Forelimb muscle (tissue), 1 donor: ENCODE measurements at places on chromosomes 2 and 18. TPM values are rescaled to one million over a fixed set of nuclear protein-coding genes. Genes with fewer than 3 reads are reported as not detected.

SKOR2 gene
- polyA plus RNA-seq, result not detected

GRCh38 chr2:240961910-240962299, 36.5 kb upstream of the SNED1 start:
- no peak for DNase-seq

ADRA2B gene
- 2.1 TPM for polyA plus RNA-seq

ZC3H6 gene
- polyA plus RNA-seq, result 4.5 TPM

DNA sequence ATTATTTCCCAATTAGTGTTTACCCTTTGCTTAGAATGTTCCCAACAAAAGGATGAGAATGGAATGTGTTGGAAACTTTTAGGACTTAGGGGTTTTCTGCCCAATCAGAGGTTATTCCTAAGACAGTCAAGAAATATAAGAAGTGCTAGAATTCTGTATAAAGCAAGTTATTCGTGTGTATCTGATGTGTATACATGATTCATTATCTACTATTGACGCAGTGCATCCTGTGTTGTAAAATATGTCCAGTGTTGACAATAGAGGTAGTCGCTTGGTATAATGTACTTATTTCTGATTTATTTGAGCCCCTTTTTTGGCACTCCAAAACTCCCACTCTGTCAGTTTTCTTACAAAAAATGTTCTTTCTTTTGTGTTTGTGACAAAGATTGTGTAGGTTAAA, 881 bp downstream of the PIKFYVE start:
- DNase-seq, result no peak

GALM gene
- polyA plus RNA-seq, result 11.8 TPM

RAB27B gene
- 0.61 TPM for polyA plus RNA-seq

SP140 gene
- 0.62 TPM for polyA plus RNA-seq

- DNase-seq, result no peak
Observed at GRCh38 chr18:9952633-9953416, 39.0 kb downstream of the VAPA start.

IGFBP5 gene
- polyA plus RNA-seq, result 468 TPM

ABI2 gene
- polyA plus RNA-seq, result 40.7 TPM

- DNase-seq, result no peak
Observed at GRCh38 chr2:108833219-108833618, 46.6 kb downstream of the CCDC138 start.

- no peak for DNase-seq
Observed at GRCh38 chr2:231464576-231465540, 574 bp upstream of the NCL start.

- DNase-seq, result no peak
Observed at GRCh38 chr2:100011272-100011731, 131.1 kb downstream of the AFF3 start.

LAMA1 gene
- polyA plus RNA-seq, result 1.8 TPM

ZEB2 gene
- 107 TPM for polyA plus RNA-seq

PAIP2B gene
- 5.1 TPM for polyA plus RNA-seq

SLC5A7 gene
- polyA plus RNA-seq, result 0.09 TPM

DNA sequence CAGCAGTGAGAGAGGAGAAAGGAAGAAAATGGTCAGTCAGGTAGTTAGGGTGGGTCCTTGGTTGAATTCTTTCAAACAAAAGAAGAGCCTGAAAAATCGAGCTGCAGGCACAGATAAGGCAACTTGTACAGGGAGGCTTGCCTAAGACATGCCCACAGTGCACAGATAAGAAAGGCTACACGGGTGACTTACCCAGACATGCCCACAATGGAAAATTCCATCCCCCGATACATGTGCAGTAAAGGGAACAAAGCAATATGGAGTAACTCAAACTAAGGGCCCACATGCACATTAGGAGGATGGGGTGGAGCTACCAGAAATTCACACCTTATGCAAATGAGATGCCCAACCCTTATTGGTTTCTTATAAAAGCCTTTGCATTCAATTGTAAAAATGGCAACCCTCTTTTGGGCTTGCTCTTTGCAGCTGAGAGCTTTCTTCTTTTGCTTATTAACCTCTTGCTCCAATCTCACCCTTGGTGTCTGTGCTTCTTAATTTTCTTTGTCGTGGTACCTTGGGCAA, 110.3 kb upstream of the RMP24 start:
- no peak for DNase-seq

- no peak for DNase-seq
Observed at GRCh38 chr2:188629753-188630527, 338.3 kb downstream of the GULP1 start.

- DNase-seq, result no peak
Observed at GRCh38 chr18:28357766-28358401, 181.0 kb upstream of the CDH2 start.

- DNase-seq, result no peak
Observed at GRCh38 chr18:68916734-68917133, 118.9 kb downstream of the CCDC102B start.

LOXHD1 gene
- polyA plus RNA-seq, result 3.2 TPM

DNA sequence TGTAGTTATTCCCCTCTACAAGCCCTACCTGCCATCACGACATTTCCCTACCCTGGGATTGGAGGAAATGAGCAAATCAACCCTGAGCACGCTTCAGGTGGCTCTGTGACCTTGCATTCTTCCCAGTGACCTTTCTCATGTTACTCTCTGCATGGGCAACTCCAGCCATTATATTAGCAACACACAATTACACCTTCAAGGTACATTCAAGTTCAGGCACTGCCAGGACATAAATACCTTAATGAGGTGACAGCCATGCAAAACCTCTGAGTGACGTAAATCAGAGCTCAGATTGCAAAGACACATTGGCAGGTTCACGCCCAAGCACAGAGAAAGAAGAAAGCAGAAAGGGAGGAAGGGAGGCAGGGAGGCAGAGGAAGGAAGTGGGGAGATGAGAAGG, 68.7 kb upstream of the ALK start:
- DNase-seq, result no peak

- DNase-seq, result no peak
Observed at GRCh38 chr2:223251656-223252229, 199.8 kb downstream of the KCNE4 start.

GRCh38 chr2:174608866-174609214, 11.2 kb upstream of the WIPF1 start:
- DNase-seq, result no peak

GRCh38 chr2:219997341-219997851, 370.0 kb downstream of the SLC4A3 start:
- no peak for DNase-seq

- DNase-seq, result no peak
Observed at GRCh38 chr18:63882333-63883141, 5.0 kb upstream of the SERPINB2 start.

- no peak for DNase-seq
Observed at GRCh38 chr2:222733846-222734702, 62.6 kb downstream of the MOGAT1 start.

GRCh38 chr2:99898336-99899048, 243.9 kb downstream of the AFF3 start:
- no peak for DNase-seq

GRCh38 chr2:224930990-224931389, 111.3 kb downstream of the DOCK10 start:
- DNase-seq, result no peak

GRCh38 chr2:223093436-223094241, 41.6 kb downstream of the KCNE4 start:
- DNase-seq, result no peak

- DNase-seq, result peak; percentile 26
Observed at GRCh38 chr2:147006736-147007141, 838.1 kb upstream of the ACVR2A start.

GRCh38 chr2:70041663-70042062, 45.6 kb upstream of the PCBP1 start:
- DNase-seq, result no peak

POMC gene
- 2.5 TPM for polyA plus RNA-seq

GRCh38 chr2:174575124-174575776, 22.4 kb downstream of the WIPF1 start:
- DNase-seq, result no peak

DNA sequence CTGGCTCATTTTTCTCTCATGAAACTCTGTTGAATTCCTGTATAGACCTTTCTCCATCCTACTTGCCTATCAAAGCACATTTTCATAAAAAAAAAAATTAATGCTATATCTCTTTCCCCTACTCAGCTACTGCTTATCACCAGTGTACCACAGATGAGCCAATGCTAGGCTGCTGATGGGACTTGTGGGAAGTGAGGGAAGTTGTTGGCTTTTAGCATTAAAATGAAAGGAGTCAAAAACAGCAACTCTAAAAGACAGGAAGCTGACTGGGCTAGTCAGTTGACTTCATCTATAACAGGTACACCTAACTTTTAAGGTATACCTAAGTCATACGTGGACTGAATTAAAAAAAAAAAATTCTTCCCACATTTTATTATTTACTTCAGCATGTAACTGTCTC, 102.1 kb downstream of the FAM117B start:
- DNase-seq, result no peak

DNA sequence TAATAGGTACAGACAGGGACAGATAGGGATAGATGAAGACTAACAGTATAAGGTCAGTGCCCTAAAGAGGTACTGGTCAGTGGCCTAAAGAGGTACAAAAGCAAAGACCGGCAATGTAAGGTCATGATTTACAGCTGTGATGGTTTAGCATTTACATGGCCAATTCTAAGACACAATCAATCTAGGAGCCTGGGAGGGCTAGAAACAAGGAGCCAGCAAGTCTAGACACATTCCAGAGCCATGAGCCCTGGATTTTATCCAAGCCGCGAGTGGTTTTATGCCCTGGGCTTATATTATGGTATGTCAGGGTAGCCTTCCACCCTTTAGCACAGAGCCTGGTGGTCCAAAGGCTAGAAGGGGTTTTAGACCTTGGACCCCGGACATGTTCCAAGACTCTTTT, 124.2 kb downstream of the CBLN2 start:
- DNase-seq, result no peak

- no peak for DNase-seq
Observed at GRCh38 chr2:98736464-98736889, 5.5 kb upstream of the MGAT4A start.

GRCh38 chr2:165149439-165149838, 54.4 kb downstream of the SCN3A start:
- DNase-seq, result no peak

- DNase-seq, result no peak
Observed at GRCh38 chr18:45626330-45627203, 11.3 kb downstream of the SLC14A2 start.
